ENCODE measurements at places on chromosomes 5 and 9.

- no peak for DNase-seq
These were observed 297.7 kb downstream of the ATPSCKMT start for GRCh38 chr5:9951865-9952516.

GRCh38 chr9:84971571-84971970 is 302.0 kb downstream of the NTRK2 start:
- no peak for DNase-seq

DNA sequence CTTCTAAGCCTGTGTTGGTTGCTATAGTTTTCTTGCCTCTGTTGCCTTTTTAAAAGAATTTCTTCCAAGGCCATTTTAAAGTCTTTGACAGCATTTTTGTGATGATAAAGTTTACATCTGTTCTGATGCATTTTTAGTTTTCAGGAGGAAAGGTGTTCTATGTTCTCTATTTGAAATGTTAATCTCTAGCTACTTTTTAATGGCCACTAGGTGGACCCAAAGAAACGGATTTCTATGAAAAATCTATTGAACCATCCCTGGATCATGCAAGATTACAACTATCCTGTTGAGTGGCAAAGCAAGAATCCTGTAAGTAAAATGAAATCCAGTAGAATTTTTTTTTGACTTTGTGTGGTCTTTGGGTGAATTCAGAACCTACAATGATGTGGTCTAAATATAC is 60.2 kb downstream of the MELK start:
- no peak for DNase-seq

DNA sequence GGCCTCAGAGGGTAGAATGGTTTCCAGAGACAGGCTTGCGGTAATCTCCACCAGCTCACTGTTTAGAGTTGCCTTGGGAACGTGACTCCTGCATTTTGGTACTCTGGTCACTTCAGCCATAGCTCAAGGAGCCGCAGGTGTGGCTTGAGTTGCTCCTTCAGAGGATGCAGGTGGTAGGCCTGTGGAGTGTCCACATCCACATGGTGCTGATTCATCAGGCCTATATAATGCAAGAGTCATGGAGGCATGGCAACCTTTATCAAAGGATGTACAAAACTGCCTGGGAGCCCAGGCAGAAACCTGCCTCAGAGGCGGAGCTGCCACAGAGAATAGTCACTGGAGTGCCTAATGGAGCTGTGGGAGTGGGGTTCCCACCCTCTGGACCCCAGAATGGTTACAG is 114.2 kb downstream of the ANXA1 start:
- DNase-seq, result no peak

DNA sequence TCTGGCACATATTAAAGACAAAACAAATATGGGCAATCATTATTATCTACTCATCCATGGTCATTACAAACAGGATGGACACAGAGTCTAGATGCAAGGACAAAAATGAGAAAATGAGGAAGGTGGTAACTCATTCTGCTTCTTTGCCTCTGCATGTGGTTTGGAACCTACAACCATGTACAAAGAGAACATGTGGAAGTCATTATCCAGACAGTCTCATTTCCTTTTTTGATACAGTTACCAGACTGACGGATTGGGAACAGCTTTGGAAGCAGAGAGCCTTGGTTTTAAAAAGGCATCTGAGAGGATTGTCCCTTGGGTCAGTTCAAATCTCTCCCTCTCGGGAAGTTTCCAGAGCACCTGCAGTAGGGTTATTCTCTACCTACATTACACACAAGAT is 433.4 kb upstream of the TNC start:
- no peak for DNase-seq

DNA sequence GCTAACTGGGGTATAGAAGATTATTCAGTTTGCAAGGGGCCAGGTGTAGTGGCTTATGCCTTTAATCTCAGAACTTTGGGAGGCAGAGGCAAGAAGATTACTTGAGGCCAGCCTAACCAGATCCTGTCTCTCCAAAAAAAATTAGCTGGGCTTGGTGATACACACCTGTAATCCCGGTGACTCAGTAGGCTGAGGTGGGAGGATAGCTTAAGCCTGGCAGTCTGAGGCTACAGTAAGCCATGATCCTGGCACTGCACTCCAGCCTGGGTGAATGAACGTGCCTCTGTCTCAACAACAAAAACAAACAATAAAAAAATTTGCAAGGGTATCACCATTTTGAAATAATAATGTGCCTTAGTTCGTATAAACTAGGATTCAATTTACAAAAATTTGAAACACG is 51.3 kb downstream of the BAAT start:
- DNase-seq, result no peak

GRCh38 chr5:12661617-12662370 is 757.5 kb upstream of the CTNND2 start:
- DNase-seq, result no peak

DNA sequence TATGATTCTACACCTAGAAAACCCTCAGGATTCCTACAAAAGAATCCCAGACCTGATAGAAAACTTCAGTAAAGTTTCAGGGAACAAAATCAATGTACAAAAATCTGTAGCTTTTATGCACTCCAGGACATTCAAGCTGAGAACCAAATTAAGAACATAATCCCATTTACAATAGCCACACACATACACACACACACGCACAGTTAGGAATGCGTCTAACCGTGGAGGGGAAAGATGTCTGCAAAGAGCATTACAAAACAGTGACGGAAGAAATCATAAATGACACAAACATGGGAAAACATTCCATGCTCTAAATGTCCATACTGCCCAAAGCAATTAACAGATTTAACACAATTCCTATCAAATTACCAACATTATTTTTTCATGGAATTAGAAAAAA is 51.4 kb upstream of the CAST start:
- no peak for DNase-seq

DNA sequence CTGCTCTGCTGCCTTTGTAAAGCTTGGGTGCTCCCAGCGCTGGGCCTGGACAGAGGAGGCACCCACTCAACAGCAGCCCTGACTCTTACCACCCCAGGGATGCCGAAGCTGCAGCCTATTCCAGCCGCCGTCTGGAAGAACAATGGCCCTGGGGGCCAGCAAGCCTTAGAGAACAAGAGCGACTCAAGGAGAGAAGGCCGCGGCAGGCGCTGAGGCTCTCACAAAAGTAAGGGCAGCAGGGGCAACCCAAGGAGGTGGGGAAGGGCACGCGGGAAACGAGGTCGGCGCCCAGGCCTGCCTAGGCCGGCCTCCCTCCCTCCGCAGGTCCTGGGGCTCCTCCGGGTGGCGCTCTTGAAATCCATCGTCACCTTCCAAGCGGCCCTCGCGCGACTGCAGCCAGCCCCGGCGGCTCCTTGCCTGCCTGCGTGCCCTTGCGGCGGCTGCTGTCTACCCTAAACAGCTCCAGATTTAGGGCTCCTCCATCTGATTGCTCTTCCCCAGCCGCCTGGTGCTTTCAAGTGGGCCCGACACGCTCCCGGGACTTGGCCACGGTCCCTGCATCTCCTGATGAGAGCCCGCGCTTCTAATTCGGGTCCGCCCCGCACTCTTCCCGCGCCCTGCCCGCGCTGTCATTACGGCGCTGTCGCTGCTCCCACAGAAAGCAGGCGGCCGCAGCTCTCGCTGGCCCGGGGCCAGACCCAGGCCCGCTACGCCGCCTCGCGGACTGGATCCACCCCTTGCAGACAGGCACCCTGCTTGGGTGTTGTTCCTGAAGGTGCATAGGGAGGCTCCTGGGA is 213.3 kb downstream of the SEMA6A start:
- DNase-seq, result no peak

- no peak for DNase-seq
These were observed 79.5 kb downstream of the PRRT1B start for GRCh38 chr9:131624636-131625507.

GRCh38 chr9:127943011-127943662 is 5.5 kb upstream of the DPM2 start:
- no peak for DNase-seq

All from stimulated activated CD4-positive, alpha-beta T cell treated with anti-CD3 and anti-CD28 coated beads, Interleukin-15, amount 100 ng/mL, for 24 hours (primary cell).